SK-N-SH (cell line): ENCODE measurements at places on chromosomes 1 and 21.

GRCh38 chr1:154193821-154194220, 1.9 kb upstream of the TPM3 start:
- no peak for DNase-seq

- no peak for DNase-seq
Observed at GRCh38 chr1:153430166-153430553, 13.8 kb downstream of the S100A7A start.

GRCh38 chr1:160942926-160943325, 11.7 kb downstream of the ITLN2 start:
- DNase-seq, result no peak

- no peak for DNase-seq
Observed at GRCh38 chr1:175162955-175163354, 29.6 kb downstream of the KIAA0040 start.

DNA sequence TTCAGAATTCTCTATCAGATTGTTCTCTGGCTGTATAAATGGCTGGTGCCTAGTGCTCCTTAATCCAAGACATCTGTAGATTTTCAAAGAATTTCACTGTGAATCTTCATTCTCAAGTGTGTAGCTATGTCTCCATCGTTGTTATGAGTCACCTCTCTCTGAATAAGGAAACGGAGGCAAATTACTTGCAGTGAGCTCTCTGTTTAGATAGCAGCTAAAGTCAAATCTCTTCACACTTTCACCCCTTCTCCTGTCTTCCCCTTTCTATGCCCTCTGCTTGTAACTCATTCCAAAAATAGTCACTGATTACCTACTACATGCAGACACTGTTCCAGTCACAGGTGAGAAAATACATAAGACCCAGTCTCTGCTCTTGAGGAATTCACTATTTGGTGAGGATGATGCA, 39.7 kb downstream of the CHML start:
- DNase-seq, result no peak
